ENCODE measurements at places on chromosomes 11 and 22. TPM values are rescaled to one million over a fixed set of nuclear protein-coding genes. Genes with fewer than 3 reads are reported as not detected.

MGAT3 gene
- 9.4 TPM for total RNA-seq

CNGA4 gene
- total RNA-seq = not detected

PTPRCAP gene
- 0.89 TPM for total RNA-seq

TREH gene
- not detected for total RNA-seq

DNAJB7 gene
- not detected for total RNA-seq

FBXO3 gene
- total RNA-seq = 30.6 TPM

APOL1 gene
- 16.2 TPM for total RNA-seq

NAALADL1 gene
- not detected for total RNA-seq

PDE2A gene
- total RNA-seq = not detected

TNNI2 gene
- total RNA-seq = 1.0 TPM

ELFN2 gene
- total RNA-seq = 0.97 TPM

LYVE1 gene
- 2.1 TPM for total RNA-seq

FOLR3 gene
- total RNA-seq = not detected

SNX32 gene
- 4.1 TPM for total RNA-seq

OR5B21 gene
- not detected for total RNA-seq

DNA sequence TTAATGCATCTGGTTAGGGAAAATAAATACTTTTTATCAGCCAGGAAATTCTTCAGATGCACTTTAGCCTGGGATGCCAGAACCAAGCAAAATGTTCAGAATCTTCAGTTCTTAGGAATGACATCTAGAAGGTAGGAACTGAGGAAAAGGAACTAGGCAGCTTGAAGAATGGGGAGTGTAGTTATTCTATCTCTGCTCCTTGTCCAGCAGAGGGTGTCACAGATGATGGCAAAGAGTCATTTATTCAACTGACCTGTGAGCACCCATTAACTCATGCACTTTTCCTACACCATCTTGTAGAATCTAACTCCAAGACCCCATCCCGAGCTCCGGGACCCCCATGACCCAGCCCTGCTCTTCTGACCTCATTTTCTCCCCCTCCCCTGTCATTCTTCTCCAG is 122.1 kb upstream of the ISX start:
- DNase-seq = no peak

- DNase-seq = no peak
Observed at GRCh38 chr11:24559315-24559714, 62.5 kb downstream of the LUZP2 start.

GRCh38 chr11:96299155-96299888 is 43.7 kb downstream of the MAML2 start:
- no peak for DNase-seq

DNA sequence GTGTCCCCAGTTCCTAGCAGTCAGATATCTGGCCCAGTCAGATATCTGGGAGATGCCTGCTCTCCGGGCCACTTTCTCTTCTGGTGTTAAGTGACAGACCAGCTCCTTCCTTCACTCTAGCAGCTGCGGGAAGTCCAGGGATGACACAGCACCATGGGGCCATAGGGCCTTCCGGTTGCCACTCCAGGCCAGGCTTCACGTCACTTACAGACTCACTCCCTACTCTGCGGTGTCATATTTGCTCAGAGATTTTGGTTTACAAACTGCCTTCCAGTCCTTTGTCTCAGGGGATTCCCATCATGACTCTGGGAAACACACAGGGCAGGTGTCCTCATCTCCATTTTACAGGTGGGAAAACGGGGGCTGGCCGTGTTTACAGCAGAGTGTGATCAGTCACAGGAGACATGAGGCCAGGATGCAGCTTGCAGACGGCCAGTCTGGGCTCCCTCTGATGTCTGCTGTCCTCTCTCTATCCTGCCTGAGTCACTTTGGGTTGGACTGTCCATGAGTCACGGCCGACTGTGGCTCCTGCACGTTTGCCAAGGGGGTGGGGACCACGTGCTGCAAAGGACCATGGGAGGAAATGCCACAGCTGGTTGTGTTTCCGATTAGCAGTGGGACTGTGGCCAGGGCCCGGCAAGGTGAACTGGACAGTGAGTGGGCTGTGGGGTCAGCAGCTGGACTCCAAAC is 8.2 kb upstream of the TBC1D22A start:
- peak; percentile 94 for DNase-seq

DNA sequence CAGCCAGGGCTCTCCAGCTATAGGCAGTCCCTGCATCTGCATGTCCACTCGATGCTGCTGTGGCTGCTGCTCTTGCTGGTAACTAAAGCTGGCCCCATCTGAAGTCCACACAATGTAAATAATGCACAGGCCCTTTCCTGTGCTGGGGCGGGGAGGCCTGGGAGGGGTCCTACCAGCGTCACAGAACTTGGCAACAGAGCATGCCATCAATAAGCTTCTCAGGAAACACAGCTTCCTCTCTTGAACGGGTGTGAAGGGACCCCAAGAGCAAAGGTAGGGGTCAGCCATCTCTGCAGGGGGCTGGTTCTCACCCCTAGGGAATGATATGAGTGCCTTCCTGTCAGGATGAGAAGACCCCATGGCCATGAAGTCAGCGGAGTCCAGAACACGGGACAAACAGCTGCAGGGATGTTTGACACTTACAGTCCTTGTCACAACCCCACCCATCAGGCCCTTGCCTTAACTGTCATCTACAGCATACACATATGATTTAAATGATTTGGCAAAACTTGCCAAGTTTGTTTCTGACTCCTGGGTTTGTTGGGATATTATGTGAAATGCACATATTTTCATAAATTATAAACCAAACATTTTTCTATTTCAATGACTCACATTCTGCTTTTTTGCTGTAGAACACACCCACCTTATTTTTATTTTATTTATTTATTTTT is 39.1 kb upstream of the LYVE1 start:
- no peak for DNase-seq

DNA sequence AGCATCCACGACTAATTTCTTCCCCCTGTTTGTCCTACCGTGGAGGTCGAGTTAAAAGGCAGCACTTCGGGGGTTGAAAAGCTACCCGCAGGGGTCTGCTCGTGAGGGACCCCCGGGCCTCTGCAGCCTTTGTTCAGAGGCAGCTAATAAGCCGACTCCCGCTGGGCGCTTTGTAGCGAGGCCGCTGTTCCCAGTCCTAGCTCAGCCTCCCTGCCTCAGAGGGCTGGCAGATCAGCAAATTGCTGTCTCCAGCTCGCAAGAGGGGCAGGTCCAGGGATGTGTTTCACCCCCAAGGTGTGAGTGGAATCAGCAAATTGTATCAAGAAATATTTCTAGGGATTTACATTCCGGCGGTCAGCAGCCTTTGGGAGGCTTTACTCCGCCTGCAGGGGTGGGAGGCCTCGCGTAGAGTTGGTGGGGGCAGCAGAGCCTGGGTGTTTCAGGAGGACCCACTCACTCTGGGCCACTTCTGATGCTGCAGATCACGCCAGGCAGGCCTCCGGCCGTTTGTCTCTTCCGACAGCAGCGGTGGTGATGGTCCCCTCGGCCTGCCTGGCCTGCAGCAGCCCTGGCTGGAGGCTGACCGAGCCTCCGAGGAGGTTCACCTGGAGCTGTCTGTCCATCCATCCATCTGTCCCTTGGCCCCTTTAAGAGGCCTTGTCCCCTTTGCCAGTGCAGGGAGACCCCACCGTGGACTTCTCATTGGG is 21.6 kb upstream of the KCNQ1OT1 start:
- DNase-seq = no peak

DNA sequence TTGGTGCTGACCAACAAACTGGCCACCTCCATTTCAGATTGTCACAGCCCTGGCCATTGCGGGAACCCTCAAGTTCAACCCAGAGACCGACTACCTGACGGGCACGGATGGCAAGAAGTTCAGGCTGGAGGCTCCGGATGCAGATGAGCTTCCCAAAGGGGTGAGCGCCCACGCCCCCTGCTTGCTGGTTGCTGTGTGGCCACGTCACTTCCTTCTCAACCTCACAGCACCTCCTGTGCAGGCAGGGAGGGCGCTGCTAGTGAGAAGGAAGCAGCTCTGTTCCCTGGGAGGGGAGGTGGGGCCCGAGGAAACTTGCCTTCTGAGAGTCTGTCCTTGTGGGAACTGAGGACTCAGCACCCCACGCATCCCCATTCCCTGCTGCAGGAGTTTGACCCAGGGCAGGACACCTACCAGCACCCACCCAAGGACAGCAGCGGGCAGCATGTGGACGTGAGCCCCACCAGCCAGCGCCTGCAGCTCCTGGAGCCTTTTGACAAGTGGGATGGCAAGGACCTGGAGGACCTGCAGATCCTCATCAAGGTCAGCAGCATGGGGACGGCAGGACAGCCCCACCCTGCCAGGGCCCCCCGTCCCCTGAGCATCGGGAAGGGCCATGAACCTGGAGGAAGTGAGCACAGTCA is 19.3 kb downstream of the POLR3H start:
- no peak for DNase-seq

DNA sequence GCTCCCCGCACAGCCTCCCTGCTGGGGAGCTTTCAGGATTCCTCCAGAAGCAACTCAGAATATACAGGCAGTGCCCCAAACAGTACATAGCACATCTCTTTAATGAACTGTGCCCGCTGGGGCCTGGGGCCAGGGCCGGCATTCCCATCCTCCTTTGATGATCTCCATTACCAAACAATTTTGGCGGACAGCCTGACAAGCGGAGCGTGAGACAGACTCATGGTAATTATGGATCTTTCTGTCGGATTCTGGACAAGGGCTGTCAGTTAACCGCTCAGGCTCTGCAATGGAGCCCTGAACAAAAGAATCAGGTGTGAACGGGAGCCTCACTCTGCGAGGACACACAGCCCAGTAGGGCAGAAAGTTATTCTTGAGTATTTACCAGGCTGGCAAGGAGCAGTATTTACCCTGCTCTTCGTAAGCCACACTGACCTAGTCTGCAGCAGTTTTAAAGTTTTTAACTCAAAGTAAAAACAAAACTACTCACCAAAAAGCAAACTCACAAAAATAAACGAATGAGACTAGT is 174.0 kb downstream of the TBC1D22A start:
- DNase-seq = no peak

- DNase-seq = no peak
Observed at GRCh38 chr11:63761931-63762653, 6.5 kb downstream of the ZFTA start.

GRCh38 chr11:124394408-124394807 is 4.4 kb downstream of the OR8B3 start:
- DNase-seq = no peak

- no peak for DNase-seq
Observed at GRCh38 chr11:69995697-69996096, 82.4 kb upstream of the ANO1 start.

DNA sequence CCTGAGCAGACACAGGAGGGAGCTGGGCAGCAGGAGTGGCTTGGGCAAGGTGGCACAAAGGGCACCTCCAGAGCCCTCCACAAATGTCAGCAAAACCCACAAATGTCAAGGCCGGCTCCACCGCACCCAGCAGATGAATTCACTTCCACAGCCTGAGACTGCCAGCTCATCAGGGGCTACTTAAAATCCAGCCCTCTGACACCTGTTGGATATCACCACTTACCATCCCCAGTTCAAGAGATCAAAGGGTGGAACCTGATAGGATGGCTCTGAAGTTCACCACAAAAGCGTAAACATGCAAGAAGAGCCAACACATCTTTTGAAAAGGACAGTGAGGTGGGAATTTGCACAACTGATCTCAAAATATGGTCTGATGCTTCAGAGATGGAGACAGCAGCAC is 168.6 kb upstream of the GRK3 start:
- DNase-seq = no peak

DNA sequence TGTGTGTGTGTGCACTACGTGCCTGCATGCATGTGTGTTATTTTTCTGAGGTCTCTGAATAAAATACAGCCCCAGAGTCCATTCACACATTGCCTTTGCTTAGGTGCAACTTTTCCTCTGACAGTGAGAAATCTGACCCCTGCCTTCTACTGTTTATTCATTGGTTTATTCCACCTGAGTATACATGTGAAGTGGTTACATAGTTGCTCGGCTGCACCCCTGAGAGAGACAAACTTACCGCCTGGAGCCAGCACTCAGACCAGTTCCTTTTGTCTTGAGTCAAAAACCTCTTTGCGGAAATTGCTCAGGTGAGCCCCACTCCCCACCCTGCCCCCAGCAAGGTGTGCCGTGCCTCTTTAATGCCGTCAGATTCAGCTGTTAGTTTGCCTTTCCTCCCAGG is 363.6 kb downstream of the BRD1 start:
- no peak for DNase-seq

- no peak for DNase-seq
Observed at GRCh38 chr22:29117799-29118477, 45.1 kb downstream of the KREMEN1 start.

DNA sequence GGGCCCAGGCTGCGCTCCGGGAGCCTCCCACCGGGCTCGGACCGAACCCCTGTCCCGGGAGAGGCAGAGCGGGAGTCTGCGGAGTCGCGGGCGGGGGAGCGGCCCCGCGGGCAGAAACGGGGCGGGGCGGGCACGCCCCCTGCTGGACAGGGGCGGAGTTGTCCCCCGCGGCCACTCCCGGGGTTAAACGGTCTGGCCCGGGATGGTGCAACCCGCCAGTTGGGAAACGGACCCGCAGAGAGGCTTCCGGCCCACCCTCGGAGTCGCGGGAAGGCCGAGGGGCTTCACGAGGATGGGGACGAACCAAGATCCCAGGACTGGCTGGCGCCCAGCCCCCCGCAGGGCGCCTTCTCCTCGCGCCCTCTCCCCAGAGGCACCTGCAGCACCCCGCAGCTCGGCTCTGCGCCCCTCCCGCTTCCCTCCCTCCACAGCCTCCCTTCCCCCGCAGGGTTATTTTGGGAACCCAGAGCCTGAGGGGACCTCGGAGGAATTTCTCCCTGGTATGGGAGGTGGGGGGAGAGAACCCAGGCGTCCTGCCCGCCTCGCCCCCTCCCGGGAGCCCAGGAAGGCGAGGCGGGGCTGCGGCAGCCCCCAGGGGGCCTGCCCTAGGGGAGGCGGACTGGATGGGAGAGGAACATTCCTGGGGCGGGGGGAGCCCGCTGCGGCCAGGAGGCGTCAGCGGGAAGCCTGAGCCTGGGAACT is 902 bp downstream of the RASGRP2 start:
- peak; percentile 92 for DNase-seq

- no peak for DNase-seq
Observed at GRCh38 chr11:86341382-86341781, 33.3 kb upstream of the CCDC81 start.

DNA sequence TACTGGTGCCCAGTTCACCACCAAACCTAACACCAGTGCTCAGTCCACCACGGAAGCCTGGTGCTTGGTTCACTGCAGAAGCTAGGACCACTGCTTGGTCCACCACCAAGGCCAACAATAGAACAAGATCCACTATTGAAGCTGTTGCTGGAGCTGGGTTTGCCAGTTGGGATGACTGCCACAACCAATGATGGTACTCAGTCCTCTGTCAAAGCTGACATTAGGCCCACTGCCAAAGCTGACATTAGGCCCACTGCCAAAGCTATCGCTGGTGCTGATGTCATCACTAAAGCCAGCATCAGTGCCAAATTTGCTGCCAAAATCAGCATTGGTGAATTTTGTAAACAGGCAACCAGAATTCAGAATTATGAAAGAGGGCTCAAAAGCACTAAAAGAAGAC is 1850.2 kb upstream of the RAG2 start:
- no peak for DNase-seq

DNA sequence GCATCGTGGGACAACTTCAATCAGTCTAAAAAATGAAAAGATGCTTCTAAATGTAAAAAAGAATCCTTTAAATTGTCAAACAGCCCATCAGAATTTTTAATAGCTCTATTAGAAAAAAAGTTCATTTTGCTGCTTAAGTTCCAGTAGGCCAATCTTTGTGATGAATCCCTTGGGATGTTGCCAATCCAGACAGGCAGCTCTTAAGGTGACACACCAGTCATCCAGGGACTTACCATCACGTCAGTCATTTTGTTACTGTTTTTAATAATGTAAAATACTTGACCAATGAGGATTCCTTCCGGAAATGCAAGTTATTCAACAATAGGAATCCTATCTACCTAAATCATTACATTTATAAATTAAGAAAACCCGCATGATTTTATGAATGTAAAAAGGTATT is 47.8 kb upstream of the TMEM45B start:
- no peak for DNase-seq

All from osteocyte (in vitro differentiated cells).